Fibroblast of the aortic adventitia (primary cell): ENCODE measurements at places on chromosomes 1 and 21. TPM values are rescaled to one million over a fixed set of nuclear protein-coding genes. Genes with fewer than 3 reads are reported as not detected.

DNA sequence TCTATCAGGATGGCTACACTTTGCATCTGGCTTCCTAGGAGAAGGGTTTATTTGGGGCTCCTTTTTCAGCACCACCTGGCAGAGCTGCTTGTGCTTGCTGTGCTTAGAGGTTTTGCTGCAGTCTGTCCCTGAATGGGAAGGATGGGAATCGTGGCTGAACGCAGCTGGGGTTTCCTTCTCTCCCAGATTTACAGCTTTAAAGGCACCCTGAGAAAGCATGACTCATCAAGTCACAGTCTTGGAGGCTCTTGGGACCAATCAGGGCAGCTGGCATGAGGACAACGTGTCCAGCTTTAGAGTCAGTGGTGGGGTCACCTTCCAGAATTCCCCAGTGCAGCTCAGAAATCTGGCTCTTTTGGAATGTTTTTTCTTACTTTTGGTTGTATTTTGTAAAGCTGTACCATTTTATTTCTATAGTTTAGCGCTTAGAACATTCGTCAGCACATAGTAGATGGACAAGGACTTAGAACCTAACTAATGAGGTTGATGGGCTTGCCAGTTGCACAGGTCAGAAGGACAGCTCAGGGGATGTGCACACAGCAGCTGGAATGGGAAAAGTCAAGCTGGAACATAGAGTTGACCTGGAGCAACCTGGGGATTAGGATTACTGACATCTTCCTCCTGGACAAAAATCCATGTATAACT lies 222.6 kb downstream of the PRDM2 start:
- DNase-seq: no peak

- DNase-seq: peak; percentile 67
These were observed 293.5 kb downstream of the MRPL39 start for GRCh38 chr21:25313829-25314228.

DNA sequence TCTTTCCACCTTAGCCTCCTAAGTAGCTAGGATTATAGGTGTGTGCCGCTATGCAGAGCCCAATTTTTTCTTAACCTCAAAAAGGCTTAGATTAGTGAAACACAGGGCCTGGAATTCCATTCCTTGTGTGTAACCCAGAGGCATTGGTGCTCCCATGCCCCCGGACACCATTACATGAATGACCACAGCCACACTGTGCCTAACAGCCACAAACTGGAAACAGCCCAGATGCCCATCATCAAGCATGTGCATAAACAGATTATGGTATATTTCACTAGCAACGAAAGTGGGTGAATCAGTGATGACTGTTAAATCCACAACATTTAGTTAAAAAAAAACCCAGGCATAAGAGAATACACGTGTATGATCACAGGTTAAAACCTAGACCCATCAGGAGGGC lies 24.4 kb downstream of the ADAM30 start:
- no peak for DNase-seq

- DNase-seq: peak; percentile 61
These were observed 15.0 kb upstream of the F5 start for GRCh38 chr1:169601096-169601881.

GRCh38 chr1:41957568-41957967 lies 38.8 kb upstream of the HIVEP3 start:
- DNase-seq: peak; percentile 90

GRCh38 chr1:35555601-35556477 lies 1.4 kb downstream of the KIAA0319L start:
- peak; percentile 69 for DNase-seq

DNA sequence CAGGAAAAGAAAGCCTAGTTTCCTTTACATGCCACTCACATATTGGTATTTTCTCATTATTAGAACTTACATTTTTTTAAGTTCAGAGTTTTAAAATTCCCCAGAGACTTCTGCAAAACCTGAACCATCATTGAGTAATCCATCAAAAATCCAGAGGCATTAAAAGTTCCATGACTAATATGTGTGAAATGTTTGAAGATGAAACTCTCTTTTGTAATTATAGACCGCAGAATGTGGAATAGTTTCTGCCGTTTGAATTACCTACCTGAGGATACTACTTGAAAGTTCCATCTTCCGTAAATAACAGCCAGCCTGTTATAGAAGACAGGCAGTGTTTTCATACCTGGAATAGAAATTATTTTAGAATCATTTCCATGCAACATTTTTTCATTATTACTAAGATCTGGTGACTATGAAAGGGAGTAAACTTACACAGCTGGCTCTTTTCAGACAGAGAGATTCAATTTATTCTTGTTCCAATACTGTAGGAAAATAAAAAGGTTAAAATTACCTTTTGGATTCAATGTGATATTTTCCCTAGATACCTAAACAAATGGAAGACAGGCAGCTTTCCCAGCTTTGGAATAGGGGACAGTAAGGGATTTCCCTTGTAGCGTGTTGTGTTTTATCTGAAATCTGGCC lies 131.4 kb downstream of the ST6GALNAC5 start:
- DNase-seq: peak; percentile 67

GRCh38 chr1:160206421-160207117 lies 1.4 kb downstream of the PEA15 start:
- peak; percentile 90 for DNase-seq

GRCh38 chr1:70897273-70897672 lies 150.3 kb downstream of the PTGER3 start:
- no peak for DNase-seq

GRCh38 chr21:26408511-26408910 lies 164.6 kb downstream of the CYYR1 start:
- DNase-seq: no peak

GRCh38 chr1:164058198-164058597 lies 500.8 kb upstream of the PBX1 start:
- DNase-seq: peak; percentile 1

The DNAJC6 gene
- total RNA-seq: 0.49 and 0.72 TPM in 2 replicates

DNA sequence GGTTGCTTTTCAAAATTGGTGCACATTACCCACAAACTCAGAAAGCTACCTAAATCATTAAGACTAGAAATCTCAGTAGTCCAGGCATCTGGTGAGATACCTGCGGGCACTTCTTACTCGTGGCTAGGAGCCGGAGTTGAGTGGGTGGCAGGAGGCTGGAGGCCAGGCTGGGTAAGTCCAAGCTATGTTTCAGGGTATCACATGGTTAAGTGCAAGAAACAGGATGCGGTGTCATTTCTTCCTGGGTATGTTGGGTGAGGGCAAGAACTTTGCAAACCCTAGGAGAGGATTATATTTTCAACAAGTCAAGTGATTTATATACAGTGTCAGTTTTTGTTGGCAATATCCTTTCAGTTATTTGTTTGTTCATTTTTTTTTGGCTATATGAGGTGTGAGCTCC lies 41.0 kb downstream of the VANGL1 start:
- DNase-seq: no peak

- DNase-seq: peak; percentile 89
These were observed 8.3 kb downstream of the TSACC start for GRCh38 chr1:156346636-156347035.

DNA sequence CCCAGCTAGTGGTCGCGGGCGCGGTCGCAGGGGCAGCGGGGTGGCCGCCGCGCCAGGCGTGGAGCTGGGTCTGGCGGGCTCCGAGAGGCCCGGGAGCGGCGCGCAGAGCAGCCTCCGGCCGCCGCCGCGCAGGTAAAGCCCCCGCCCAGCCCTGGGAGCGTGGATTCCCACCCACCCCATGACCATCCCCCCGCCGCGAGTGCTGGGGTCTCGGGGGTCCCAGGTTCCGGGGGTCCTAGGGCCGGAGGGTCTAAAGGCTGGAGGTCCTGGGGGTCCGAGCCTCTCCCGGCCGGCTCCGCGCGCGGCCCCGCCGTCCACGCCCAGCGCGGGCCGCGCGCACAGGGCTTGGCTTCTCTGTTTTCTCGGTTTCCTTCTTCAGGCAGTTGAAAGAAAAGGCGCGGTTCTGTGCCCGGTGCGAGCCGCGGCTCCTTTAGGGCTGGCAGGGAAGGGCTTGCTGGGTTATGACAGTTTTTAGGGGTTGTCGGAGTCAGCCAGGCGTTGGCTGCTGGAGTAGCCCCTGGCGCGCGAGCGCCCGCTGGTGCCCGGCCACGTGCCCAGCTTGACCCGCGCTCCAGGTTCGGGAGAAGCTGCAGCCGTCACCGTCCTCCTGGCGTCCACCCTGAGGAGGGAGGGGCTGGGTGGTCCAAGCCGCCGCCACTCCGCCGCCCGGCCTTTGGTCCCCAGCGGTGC lies 359 bp downstream of the LRRC3 start:
- peak; percentile 17 for DNase-seq

DNA sequence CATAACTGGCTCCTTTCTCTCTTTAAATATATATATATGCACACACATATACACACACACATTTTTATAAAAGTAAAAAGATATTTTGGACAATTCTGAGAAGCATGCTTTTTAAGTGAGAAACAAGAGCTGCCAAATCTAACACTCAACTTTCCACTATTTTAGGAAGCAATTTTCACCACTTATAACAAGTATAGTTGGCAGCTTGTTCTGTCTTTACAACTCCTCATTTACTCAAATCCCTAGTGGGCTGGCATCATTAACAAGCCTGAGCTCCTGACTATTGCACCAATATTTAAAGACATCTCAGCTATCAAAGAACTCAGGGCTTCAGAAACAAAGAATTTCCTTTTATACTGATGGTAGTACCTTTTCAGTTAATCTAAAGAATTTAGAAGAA lies 76.6 kb downstream of the RAB3GAP2 start:
- no peak for DNase-seq

DNA sequence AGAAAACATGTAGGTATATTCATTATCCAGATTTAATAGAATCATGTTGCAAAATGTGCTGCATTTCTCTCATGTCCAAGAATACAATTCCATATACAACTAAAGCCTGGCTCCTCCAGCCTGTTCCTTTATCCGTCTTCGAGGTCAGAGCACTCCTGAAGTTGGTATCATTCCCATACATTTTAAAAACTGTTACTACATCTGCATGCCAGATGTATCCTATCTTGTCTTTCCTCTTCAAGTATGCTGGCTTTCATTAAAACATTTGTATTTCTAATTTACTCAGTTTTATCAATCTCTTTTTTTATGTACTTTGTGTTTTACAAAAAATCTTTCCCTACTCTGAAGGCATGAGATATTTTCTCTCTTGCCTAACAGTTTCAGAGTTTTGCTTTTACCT lies 536.6 kb upstream of the USP24 start:
- DNase-seq: peak; percentile 13

DNA sequence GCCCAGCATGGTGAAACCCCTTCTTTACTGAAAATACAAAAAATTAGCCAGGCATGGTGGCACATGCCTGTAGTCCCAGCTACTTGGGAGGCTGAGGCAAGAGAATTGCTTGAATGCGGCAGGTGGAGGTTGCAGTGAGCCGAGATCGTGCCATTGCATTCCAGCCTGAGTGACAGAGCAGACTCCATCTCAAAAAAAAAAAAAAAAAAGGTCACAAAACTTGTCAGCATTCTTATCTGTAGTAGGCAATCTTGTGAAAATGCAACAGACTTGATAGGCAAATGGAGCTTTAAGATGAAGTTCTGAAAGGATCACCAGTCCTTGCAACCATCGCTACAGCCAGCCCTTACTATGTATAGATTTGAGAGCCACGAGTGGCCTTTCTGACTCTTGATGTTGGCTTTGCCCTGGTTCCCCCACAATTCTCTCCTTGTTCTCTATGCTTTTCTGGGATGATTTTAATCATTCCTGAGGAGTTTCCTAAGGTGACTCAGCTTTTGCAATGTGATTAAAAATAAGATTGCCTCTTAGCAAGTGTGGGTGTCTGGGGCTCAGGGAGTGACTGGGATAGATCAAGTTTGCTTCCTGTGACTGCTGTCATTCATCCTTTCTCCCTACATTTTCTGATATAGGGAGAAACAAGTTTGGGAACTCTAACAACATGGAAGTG lies 7.1 kb upstream of the MAP1LC3C start:
- peak; percentile 48 for DNase-seq

The ASAP3 gene
- total RNA-seq: 46.9 and 65.3 TPM in 2 replicates

DNA sequence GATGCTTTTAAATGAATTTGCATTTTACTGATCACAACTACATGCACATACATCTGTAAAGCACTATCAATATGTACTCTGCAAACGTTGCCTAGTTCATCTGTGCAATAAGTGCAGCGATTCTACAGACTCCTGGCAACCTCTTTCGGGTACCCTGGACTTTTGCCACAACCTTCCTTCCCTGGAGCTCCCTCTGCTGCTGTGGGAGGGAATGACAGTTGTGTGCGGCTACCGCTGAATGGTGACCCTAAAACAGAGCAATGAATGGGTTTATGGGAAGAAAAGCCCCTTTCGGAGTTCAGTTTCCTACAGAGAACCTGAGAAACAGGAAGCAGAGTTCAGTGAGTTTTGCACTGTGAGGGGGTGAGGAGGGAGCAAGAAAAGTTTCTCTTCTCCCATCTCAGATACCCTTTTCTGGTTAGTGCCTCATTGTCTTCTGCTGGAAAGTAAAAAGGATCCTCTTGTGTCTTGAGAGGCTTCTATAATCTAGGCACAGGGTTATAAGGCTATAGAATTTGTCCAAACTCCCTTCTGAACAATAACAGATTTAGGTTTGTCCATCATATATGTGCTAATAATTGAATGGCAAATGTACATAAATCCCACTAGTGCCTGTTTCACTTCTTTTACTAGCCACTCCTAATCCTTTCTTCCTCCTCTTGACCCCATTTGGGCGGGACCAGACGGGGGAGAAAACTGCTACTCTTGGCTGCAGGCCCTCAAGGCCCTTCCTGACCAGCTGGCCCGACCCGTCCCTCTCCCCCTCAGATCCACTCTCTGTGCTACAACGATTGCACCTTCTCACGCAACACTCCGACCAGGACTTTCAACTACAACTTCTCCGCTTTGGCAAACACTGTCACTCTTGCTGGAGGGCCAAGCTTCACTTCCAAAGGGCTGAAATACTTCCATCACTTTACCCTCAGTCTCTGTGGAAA lies 19.8 kb upstream of the SARS1 start:
- no peak for DNase-seq

DNA sequence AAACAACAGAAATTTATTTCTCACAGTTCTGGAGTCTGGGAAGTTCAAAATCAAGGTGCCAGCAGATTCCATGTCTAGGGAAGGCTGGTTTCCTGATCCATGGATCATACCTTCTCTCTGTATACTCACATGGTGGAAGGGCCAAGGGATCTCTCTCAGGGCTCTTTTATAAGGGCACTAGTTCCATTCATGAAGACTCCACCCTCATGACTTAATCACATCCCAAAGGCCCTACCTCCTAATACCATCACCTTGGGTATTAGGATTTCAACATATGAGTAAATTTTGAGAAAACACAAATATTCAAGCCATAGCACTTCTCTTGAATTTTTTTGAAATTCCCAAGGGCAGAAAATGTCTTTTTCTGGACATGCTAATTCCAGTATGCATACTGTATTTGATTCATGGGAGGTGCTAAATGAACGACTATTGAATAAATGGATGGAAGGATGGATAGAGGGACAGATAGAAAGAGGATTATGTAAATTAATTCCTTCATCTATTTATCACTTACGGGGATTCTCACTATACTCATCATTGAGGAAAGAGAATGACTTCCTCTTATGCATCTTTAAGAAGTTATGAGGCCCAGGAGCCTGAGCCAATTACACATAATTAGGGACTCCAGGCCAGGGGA lies 182.8 kb downstream of the NRIP1 start:
- no peak for DNase-seq

- DNase-seq: no peak
These were observed 4.7 kb upstream of the TSNAX start for GRCh38 chr1:231523816-231524215.
